ENCODE measurements at places on chromosomes 11 and 22.
A peak's percentile ranks its signal among the peaks of the same experiment; 100 is the strongest.

- DNase-seq: no peak
These were observed 10.0 kb upstream of the NFRKB start for GRCh38 chr11:129905402-129905801.

DNA sequence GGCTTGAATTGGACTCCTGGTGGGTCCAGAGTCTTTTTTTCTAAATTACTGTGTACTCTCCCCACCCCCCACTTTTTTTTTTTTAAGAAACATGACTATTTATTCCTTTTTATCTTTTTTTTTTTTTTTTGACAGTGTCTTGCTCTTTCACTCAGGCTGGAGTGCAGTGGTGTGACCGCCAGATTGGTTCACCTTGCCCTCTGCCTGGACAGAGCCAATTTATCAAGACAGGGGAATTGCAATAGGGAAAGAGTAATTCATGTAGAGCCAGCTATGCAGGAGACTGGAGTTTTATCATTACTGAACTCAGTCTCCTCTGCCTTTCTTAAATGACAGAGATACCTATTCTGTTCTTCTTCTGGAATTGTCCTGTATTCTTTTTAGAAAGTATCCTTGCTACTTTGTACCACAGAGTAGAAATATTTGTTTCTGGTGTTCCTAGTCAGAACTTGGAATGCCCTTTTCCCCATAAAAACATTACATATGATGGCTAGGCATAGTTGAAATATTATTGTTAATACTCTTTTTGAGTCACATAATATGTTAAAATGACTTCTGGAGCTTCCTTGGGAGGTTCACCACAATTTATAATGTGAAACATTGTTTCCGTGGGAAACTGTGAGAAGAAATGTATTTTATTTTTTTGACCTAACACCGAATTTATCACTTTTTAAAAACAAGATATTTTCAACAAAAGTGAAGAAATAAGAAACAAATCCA is 95.6 kb downstream of the UVRAG start:
- DNase-seq: no peak

GRCh38 chr11:19772480-19772879 is 59.8 kb downstream of the NAV2 start:
- DNase-seq: no peak

DNA sequence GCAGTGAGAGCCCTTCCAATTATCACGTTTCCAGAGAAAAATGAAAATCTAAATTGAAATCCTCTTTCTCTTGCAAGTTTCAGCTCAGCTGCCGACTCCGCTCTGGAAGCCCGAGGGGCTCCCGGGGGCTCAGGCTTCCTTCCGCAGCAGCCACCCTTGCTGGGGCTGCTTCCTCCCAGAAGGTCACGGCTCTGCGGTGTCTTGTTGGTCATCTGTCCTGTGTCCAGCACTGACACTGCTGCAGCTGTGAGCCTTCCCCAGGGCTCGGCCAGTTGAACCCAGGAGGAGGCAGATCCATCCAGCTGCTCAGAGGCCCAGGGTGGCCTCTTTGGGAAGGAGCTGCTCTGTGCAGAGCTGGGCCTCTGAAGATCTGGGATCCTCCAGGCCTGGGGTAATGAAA is 1337.2 kb downstream of the TBC1D22A start:
- no peak for DNase-seq

DNA sequence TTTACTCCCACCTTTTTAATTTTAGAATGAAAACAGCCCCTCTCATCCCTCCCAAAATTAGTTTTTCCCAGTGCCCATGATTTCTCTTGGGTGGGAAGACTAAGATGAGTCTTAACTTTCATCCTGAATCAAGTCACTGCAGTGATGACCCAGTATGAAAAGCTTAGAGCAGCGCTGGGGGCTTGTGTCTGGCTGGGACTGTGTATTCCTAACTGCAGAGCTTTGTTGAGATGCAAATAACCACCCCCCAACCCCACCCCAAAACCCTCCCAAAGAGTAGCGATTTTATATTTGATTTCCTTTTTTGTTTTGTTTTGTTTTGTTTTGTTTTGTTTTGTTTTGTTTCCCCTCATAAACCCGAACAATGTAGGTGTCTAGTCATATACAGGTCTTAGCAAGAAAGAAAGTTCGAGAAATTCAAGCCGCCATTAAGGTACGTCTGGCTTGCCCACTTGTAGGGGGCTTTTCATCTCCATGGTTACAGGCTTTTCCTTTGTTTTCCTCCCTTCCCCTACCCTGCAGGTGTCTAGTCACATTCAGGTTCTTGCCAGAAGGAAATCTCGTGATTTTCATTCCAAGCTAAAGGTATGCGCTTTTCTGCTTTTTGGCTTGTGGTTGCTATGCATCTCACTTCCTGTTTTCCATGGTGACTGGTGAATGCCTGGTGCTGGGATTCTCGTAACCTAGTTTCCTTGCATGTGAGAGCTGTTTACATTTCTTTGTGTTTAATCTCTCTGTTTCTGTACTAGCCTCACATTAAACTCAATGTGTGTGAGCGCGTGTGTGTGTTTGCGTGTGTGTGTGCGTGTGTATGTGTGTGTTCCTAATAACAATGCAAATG is 144.6 kb upstream of the RASSF10 start:
- DNase-seq: peak; percentile 51

- DNase-seq: no peak
These were observed 10.0 kb downstream of the SLC37A2 start for GRCh38 chr11:125072961-125073590.

DNA sequence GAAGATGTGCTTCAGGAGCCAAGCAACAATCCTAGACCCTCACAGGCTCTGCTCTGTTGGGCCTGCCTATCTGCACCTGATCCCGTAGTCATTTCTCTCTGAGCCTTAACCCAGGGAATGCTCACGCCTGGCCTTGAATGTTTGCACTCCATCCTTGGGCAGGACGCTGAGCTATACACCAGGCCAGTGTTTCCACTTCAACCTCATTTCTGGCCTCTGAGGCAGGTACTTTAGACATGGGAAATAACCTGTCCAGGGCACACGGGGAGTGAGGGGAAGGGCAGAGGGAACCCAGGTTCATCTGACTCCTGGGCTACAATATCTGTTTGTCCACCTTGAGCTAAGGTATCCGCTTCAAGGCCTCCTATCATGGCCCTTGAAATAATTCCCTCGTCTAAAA is 9.9 kb downstream of the RSPH14 start:
- DNase-seq: no peak

- no peak for DNase-seq
These were observed 8.6 kb downstream of the SC5D start for GRCh38 chr11:121300972-121301699.

DNA sequence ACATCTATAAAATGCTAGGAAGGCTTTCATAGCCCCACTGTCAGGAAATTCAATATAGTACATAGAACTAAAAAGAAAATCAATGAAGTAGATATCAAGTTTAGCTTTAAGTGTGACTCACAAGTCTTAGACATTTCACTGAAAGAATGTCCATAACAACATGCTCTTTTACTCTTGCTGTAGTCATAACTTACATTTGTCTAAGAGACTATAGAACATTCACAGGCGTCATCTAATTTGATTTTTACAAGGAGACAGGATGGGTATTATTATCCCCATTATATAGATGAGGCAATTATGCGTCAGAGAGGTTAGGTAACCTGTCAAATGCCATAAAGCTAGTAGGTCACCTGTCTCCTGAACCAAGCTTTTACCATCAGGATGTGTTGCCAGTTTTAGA is 36.9 kb downstream of the BDNF start:
- no peak for DNase-seq

DNA sequence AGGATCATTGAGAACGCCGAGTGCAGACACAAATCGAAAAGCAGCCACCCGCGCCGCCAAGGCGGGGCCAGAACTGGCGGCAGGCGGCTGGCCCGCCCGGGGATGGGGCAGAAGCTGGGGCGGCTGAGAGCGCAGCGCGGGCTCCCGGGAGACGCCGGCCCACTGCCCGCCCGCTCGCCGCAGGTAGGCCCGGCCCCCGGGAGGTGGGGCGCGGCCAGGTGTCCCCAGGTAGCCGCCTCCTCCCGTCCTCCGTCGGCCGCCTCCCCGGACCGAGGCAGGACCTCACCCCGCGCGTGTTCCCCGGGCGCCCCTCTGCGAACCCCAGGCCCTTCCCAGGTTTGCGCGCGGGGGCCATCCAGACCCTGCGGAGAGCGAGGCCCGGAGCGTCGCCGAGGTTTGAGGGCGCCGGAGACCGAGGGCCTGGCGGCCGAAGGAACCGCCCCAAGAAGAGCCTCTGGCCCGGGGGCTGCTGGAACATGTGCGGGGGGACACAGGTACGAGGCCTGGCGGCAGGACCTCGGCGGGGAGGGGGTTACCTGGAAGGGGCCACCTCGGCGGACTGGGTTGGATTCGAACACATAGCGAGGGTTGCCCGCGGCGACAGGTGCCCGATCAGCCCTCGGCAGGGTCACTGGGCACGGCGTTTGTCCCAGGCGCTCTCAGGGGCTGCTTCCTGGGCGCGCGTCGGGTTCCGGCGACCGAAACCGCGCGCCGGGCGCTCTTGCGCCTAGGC is at the start of gene PRRG4:
PRRG4 (plus strand) TSS at position 248 of the 733 bp plus-strand sequence. CDS start 603 bp downstream, outside the sequence.
- peak; percentile 81 for DNase-seq

- DNase-seq: no peak
These were observed 39.6 kb downstream of the GALNT18 start for GRCh38 chr11:11582011-11582701.

- DNase-seq: no peak
These were observed 135.0 kb downstream of the BUD13 start for GRCh38 chr11:116637766-116638165.

DNA sequence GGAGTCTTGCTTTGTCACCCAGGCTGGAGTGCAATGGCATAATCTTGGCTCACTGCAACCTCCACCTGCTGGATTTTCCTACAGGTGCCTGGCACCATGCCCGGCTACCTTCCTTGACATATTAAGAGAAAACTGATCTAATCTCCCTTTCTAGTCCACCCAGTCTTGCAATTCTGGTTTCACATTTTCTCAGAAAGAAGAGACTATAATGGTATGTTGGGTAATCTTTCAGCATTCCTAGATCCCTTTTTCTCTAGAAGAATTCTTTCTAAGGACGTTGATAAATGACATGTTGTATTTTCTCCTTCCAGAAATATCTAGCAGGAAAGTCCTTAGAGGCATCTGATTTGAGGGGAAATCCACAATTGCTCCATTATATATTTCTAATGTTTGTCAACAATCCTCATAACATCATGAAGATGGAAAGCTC is 10.4 kb upstream of the HSPA8 start:
- no peak for DNase-seq

- peak; percentile 58 for DNase-seq
These were observed 125.1 kb downstream of the TIMP3 start for GRCh38 chr22:32926600-32926999.

DNA sequence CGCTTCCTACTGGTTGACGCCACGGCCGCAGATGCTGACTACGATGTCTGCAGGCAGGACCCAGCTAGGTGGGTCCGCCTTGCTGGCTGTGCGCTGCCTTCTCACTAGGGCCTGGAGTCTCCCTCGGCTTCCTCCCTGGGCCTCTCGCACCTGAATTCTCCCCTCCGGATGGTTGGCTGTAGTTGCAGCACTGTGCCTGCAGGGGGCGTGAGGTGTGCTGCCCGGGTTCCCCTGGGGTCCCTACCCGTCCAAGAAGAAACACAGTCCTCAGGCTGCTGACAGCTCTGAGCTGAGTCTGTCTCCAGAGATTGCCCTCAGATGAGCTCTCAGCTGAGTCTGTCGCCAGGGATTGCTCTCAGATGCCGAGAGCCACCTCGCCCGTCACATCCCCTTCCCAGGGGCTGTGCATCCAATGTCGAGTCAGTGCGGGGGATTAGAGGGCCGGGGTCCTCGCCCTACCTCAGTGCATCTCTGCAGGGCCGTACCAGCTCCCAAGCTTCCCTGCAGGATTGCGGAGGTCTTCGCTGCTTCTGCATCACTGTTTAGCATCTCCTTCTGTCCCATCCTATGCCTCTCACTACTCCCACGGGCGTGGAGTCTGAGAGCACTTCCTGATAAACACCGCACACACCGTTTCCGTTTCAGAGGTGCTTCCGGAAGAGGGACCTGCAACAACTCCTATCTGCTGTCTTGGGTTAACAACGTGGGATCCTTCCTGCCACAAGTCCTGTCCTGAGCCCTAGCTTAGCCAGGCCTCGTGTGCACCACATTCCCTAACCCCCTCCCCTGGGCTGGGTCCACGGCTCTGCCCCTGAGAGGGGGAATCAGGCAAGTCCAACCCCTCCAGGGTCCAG is 196.9 kb downstream of the CSNK2A3 start:
- DNase-seq: no peak

DNA sequence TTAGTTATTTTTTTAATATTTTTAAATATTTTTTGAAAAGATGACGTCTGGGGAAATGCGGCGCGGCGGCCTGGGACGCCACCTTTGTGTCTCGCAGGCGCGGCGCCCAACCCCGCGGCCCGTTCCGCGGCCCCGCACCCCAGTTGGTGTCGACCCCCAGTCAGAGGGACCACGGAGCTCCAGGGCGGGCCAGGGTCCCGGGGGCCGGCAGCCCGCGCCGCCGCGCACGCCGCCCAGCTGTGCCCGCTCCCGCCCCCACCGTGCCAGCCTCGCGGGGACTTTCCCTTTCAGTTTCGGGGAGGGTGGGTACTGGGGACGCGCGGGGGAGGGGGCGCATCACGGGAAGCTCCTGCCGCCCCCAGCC is 1.6 kb downstream of the CCND1 start:
- peak; percentile 50 for DNase-seq

- DNase-seq: no peak
These were observed 42.9 kb downstream of the CHORDC1 start for GRCh38 chr11:90179923-90180322.

DNA sequence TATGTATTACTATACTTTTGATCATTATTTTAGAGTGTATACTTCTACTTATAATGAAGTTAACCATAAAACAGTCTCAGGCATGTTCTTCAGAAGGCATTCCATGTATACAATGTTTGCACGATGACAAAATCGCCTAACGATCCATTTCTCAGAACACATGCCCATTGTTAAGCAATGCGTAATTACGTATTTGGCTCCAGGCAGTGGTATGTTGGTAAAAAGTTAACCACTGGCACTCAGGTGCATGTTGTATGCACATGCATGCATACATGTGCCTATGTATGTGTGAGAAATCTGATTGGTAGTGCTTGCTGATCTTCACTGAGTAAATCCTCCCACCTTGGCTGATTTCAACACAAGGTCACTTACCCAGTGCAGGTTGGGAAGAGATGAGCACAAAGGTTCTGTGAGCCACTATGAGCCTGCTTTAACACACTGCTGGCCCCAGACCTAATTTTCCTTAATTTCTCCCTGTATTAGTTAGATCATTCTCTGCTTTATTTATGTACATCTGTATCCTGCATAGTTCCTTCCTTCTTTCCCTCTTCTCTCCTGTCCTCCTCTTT is 164.6 kb downstream of the ARHGAP42 start:
- DNase-seq: no peak
